Fibroblast of skin of left biceps (primary cell): ENCODE measurements at places on chromosomes 3 and 15.

DNA sequence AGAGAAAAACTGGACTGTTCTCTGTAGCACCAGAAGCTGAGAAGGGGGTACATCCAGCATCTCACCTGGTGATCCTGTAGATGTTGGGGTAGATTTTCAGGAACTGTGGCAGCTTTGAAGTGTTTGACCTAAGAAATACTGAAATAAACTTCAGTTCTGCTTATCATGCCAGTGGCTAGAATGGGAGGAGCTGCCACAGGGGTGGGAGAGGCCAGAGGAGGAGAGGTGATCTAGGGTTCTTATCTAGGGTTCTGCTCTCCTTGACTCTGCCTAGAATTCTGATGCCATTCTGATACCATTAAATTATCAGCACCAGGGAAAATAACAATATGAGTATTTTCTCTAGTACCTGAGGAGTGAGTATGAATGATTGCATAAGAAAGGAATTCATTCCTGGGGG lies 10.2 kb upstream of the CPOX start:
- DNase-seq: no peak

DNA sequence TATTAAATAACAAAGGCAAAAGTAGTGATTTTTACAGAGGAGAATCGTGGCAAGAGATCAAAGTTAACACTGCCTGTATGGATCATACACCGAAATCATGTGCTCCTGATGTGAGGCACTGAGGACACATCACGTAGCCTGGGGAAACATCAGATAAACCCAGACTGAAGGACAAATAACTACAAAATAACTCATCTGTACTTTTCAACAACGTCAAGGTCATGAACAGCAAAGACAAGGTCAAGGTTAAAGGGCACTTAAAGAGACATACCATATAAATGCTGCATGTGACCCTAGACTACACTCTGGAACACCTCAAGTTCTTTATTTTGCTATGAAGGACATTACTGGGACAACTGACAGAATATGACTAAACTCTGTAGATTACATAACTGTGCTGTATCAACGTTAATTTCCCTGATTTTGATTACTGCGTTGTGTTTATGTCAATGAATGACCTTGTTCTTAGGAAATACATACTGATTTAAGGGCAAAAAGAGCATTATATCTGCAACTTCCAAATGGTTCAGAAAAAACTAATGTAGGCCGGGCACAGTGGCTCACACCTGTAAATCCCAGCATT lies 48.1 kb downstream of the CHSY1 start:
- no peak for DNase-seq

GRCh38 chr3:42526616-42527367 lies 24.3 kb downstream of the VIPR1 start:
- DNase-seq: no peak

DNA sequence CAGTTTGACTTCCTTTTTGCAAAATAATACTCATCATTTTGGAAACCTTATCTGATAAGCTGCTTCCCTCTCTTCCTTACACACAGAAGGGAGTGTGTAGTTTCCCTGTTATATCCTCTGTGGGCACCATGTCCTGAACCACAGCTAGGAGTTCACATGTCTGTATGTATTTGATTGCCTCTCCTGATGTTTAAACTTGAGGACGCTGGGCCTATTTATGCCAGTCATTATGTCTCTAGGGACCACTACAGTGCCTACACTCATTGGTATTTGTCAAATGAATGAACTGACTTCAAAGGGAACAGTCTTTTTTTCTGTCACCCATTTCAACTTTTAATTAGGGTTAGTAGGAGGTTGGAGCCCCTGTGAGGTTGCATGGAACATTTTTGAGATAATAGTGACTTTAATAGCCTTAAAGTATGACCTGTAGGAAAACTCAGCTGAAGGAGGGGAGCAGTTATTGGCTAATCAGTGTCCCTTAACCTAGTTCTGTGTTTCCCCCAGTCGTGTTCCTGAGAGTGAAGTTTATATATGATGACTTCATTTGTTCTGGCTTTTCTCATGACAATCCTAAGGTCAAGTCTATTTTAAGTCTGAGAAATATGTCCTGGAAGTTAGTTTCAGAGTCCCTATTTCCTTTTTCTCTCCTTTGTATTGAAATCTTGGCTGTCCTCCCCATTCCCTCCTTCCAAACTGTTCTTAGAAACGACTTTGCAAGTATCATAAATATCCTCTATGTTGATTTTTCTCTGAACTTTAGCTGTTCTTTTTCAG lies 28.9 kb downstream of the PDE8A start:
- no peak for DNase-seq

- DNase-seq: no peak
Observed at GRCh38 chr3:48546203-48546829, 10.3 kb downstream of the PFKFB4 start.

GRCh38 chr3:24387000-24387399 lies 107.7 kb downstream of the THRB start:
- DNase-seq: peak; percentile 15

- DNase-seq: no peak
Observed at GRCh38 chr15:27481768-27482167, 510.8 kb downstream of the GABRG3 start.

- DNase-seq: no peak
Observed at GRCh38 chr3:111862415-111862814, 3.4 kb downstream of the PHLDB2 start.

- DNase-seq: no peak
Observed at GRCh38 chr15:90037961-90038631, 37.0 kb downstream of the ZNF710 start.

GRCh38 chr3:123399653-123400052 lies 49.2 kb downstream of the ADCY5 start:
- no peak for DNase-seq

GRCh38 chr3:129263161-129263910 lies 13.9 kb downstream of the COPG1 start:
- DNase-seq: no peak

DNA sequence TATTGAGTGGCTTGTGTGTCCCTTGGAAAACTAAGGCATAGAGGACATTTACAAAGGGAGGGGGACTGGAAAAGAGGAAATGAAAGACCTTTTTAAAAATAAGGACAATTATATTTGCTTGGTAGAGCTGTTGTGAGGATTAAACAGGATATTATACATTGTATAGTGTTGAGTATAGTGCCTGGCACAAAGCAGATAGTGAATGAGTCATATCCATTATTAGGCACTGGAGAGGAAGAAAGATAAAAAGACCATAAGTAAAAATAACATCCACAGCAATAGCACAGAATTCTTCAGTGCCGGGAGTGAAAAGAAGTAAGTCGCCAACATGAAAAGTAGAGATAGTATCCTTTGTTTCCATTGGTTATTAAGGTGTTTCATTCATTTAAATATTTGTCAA lies 623.3 kb downstream of the PDCD6IP start:
- no peak for DNase-seq

GRCh38 chr15:71506946-71507345 lies 303.4 kb upstream of the NR2E3 start:
- no peak for DNase-seq

- no peak for DNase-seq
Observed at GRCh38 chr3:122660297-122660974, 20.2 kb upstream of the PARP14 start.

GRCh38 chr15:21261396-21261964 lies 178.8 kb downstream of the POTEB3 start:
- DNase-seq: no peak

DNA sequence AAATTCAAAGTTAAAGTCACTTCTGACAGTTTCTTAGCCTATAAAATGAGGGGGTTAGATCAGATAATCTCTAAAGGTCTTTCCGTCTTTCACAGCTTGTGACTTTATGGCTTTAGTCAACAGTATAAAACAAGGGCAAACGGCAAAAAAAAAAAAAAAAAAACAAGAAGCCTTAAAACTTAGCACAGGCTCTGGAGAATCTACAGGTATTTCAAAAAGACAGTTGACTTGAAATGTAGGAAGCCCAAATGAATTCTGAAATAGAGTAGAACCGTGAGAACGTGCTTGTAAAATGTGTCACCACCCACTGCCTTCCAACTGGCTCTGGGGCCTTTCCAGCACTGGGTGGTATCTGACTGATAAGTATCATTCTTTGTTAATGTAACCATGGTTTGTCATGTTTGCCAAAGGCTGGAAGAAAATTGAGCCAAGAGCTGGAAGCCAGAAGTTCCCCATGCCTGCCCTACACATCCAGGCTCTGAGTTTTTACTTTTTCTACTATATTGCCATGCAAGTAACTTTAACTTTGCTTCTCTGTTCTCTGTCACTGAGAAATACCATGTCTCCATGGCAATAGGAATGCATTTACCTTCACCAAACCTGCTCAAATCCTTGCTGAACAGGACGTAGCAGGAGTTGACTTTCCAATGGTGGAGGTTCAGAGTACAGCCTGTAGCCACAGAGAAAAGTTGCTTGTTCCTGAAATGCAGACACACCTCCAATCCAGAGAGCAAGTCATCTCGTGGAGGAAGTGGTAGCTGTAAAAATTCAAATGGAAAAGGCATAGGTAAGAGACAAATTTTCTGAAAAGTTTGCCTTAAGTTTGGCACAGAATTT lies 35.8 kb upstream of the THSD4 start:
- DNase-seq: no peak

- no peak for DNase-seq
Observed at GRCh38 chr3:50205413-50206276, 574 bp downstream of the SLC38A3 start.

DNA sequence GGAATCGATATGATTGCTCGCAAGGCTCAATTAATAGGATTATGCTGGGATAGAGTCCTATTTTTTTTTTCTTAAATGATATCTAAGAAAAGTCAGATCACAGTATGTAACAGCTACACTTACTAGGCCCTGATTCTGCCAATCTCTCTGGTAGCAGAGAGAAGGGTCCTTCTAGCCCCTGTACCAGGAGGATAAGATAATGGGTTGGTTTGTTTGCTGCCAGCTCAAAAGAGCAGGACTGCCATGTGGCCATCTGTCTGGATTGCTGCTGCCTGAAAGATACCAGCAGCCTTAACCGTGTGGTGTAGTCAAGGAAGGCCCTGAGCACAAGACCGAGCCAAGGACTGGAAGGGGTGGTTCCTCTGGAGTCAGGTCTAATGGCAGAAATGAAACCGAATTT lies 236.4 kb downstream of the KLF13 start:
- no peak for DNase-seq

DNA sequence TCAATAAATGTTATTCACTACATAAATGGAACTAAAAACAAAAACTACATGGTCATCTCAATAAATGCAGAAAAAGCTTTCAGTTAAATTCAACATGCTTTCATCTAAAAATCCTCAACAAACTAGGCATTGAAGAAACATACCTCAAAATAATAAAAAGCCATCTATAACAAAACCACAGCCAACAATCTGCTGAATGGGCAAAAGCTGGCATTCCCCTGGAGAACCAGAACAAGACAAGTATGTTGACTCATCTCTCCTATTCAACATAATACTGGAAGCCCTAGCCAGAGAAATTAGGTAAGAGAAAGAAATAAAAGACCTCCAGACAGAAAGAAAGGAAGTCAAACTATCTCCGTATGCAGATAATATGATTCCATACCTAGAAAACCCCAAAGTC lies 759.9 kb downstream of the EPHA3 start:
- DNase-seq: no peak

DNA sequence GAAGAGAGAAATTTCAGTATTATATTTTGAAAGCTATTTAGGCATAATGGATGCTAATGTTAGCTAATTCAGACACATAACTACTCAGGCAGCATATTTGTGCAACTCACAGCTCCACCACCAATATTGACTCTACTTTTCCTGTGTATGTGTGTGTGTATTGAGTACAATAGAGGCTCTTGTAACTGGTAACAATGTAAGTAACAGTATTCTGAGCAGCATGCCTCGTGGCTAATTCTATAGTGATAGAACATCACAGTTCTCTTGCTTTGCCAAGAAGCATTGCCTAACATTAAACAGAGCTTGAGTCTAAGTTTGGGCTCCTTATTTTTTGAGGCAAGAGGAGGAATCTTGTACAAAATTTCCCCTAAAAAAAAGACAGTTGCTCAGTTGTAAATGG lies 98.6 kb upstream of the ARHGEF26 start:
- no peak for DNase-seq
